Left colon (tissue), 2 donors: ENCODE measurements at places on chromosomes 16 and 17. TPM values are rescaled to one million over a fixed set of nuclear protein-coding genes. Genes with fewer than 3 reads are reported as not detected.

Gene RPS2
- 1,705 TPM for total RNA-seq

Gene TNFRSF13B
- 1.4 TPM for total RNA-seq

Gene CMTM2
- not detected for total RNA-seq

Gene IGF2BP1
- total RNA-seq = not detected
